ENCODE measurements at places on chromosomes 4 and X. TPM values are rescaled to one million over a fixed set of nuclear protein-coding genes. Genes with fewer than 3 reads are reported as not detected.

The CCKAR gene
- not detected for polyA plus RNA-seq

- DNase-seq, result no peak
These were observed 123.7 kb upstream of the KCNIP4 start for GRCh38 chr4:22072240-22072639.

GRCh38 chr4:1737666-1738065 is 16.3 kb downstream of the TACC3 start:
- DNase-seq, result no peak

DNA sequence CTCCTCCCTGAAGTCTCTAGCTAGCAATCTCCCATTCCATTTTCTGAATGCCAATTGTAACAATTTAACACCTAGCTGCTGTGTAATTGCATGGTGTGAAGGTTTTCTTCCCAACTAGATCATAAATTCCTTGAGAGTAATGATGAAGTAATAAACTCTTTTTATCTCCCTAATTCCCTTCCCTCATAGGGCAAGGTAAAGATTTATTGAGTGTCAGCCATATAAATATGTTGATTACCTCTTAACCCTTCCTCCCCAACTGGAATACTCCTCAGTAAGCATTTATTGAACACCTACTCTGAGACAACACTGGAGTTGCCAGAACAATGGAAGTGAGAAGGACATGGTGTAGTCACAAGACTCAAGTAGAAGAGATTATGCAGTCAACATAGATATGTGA is 112.7 kb downstream of the CLCN5 start:
- no peak for DNase-seq

DNA sequence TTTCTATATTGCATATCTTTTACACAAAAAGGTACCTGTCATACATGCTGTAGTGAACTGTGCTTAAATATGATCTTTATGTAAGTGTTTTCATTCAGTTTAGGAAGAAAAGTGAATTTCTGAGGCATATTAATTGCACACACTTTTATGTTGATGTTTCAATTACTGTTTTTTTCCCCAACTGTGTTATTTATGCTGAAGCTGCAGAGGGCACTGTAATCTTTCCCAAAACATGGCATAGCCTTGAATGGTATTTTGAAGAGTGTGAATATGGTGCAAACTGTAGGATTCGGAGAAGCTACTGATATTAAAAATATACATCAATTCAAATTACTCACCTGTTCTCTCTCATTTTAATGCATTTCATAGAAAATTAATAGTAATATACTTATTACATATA is 6.0 kb upstream of the CENPE start:
- no peak for DNase-seq
